ENCODE measurements at places on chromosomes 2 and 18. TPM values are rescaled to one million over a fixed set of nuclear protein-coding genes. Genes with fewer than 3 reads are reported as not detected.

GRCh38 chr2:108215794-108216211 is 24.0 kb upstream of the SULT1C3 start:
- DNase-seq: no peak

STAT4 gene
- total RNA-seq: 0.44 TPM

DNA sequence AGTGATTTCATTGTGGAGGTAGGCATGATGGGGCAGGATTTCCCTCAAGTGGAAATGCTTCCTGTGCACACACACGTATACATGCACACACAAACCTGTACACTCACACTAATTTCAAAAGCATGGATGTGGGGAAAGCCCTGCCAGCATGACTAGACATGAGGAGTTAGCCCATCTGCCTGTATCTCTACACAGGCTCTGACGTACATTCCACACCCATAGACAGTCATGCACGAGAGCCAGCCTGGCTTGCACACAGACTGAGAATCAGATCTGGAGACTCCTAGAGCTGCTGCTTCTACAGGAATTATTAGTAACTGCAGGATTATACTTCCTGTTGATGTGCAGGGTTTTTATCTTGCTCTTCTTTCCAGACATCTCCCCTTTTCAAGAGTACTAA is 27.3 kb upstream of the NFU1 start:
- no peak for DNase-seq

DNA sequence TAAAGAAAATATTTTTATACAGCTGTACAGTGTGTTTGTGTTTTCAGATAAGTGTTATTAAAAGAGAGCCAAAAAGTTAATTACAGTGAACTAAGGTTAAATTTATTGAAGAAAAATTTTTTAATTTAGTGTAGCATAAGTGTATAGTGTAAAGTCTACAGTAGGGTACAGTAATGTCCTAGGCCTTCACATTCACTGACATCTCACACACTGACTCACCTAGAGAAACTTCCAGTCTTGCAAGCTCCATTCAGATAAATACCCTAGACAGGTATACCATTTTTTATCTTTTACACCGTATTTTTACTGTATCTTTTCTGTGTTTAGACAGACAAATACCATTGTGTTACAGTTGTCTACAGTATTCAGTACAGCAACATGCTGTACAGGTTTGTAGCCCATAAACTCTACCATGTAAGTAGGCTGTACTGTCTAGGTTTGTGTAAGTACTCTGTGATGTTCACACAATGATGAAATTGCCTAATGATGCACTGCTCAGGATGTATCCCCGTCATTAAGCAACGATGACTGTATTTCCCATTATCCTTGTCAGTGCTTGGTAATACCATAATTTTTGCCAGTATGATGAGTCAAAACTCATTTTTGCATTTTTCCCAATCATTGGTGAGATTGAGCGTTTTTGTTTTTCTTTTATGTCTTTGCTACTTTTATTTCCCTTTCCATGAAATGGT is 48.2 kb upstream of the B3GNT2 start:
- no peak for DNase-seq
